ENCODE measurements at places on chromosomes 4 and X. TPM values are rescaled to one million over a fixed set of nuclear protein-coding genes. Genes with fewer than 3 reads are reported as not detected.

DNA sequence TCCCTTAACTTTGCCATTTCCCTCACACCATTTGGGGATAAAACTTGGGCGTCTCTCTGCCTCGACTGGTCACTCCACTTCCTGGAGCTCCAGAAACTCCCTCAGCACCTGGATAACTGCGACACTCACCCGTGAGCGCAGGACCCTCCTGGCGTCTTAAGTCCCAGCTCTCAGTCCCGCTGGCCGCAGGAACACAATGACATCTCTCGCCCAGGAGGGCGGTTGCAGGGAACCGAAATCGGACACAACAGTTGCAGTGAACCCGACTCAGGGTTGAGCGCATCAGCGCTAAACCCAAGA is 370.9 kb upstream of the SMIM31 start:
- no peak for DNase-seq

- DNase-seq: no peak
Observed at GRCh38 chr4:123319639-123320038, 77.0 kb upstream of the SPRY1 start.

DNA sequence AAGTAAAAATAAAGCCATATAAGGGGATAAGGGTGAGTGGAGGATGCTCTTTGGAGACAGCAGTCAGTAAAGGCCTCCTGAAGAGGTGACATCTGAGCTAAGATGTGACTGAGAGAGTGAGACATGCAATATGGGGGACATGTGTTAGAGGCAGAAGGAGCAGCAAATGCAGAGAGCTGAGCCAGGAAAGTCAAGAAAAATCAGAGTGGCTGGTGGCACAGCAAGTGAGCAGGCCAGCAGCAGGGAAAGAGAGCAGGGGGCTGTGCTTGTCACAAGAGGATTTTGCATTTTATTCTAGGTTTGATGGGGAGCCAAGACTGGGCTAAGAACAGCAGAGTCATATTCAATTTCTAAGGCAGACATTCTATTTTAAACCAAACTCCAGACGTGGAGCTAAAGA is 394.5 kb downstream of the KCNIP4 start:
- no peak for DNase-seq

CXorf49B gene
- not detected for total RNA-seq

DNA sequence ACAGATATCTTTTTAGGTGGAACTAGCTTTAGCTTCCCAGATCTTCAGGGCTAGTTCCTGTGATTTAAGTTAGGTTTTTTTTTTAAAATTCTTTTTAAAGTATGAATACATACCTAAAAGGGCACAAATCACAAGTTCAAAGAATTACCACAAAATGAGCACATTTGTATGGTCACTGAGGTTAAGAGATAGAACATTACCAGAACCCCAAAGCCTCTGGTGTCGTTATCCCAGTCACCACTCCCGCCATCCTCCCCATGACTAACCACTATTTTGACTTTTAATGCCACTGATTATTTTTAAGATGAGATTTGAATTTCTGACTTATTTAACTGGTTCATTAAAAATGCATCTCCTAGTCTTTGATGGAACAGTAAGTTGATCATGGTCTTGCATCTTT is 5.4 kb downstream of the PGK1 start:
- no peak for DNase-seq

CLNK gene
- total RNA-seq: not detected

DNA sequence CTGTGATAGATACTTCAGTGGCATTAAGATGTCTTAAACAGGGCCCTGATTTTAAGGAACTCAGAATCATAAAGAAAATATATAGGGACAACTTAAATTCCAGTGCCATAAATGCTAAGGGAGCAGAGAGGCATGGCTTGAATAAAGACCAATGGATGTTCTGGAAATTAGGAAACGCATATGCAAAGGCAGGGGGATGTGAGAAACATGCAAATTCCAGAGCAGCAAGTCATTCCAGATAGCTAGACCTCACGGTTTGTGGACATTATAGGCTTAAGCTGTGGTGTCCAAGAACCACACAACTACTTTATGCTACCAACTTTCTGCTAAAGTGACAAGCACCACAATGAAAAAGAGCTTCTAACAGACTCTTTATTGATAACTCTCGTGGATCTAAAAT is 132.6 kb upstream of the ANK2 start:
- peak; percentile 43 for DNase-seq

- peak; percentile 26 for DNase-seq
Observed at GRCh38 chrX:13428053-13428786, 108.4 kb upstream of the ATXN3L start.

MAGEC3 gene
- not detected for total RNA-seq

DNA sequence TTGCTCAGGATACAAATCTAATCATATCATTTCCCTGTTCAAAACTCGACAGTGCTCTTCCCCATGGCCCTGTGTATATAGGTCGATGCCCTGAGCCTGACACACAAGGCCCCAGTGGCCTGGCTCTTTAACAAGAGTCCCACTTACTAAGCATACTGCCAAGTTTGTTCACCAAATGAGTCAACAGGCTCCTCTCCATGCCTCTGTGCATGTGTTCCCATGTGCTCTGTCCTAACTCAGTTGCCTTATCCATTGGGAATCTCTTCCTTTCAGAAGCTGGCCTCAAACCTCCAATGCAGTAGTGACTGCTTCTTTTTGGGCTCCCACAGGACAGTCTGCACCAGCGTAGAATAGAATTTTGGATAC is 18.9 kb upstream of the CXCR3 start:
- no peak for DNase-seq

PNMA6E gene
- total RNA-seq: not detected

DNA sequence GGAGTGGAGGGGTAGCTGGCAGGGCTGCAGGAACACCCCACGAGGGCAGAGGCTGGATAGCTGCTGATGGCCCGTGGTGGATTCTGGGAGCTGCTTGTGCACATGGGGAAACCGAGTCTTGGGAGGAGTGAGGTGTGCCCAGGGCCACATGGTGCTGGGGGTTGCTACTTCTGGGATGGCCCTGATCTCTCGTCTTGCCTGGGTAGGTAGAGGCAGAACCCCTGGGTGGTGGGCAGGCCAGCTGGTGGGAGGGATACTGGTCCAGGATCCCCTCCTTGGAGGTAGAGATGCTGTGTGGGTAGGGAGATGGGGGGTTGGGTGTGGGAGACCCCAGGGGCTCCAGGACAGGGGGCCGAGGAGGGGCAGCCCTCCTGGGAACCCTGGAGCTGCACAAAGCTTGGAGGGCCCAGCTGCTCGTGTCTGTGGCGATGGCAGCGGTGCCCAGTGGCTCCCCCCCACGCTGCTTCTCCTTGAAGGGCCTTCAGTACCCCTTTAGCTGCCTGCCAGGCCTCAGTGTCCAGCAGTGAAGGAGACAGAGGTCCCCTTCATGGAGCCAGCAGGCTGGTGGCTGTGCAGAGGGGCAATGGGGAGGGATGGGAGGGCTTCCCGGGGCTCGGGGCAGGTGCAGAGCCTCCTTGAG is 3.2 kb downstream of the NAT8L start:
- DNase-seq: no peak

- no peak for DNase-seq
Observed at GRCh38 chr4:111450867-111451266, 694.4 kb upstream of the FAM241A start.

- no peak for DNase-seq
Observed at GRCh38 chr4:18611026-18611425, 589.5 kb upstream of the LCORL start.

SGMS2 gene
- total RNA-seq: 0.43 TPM

DNA sequence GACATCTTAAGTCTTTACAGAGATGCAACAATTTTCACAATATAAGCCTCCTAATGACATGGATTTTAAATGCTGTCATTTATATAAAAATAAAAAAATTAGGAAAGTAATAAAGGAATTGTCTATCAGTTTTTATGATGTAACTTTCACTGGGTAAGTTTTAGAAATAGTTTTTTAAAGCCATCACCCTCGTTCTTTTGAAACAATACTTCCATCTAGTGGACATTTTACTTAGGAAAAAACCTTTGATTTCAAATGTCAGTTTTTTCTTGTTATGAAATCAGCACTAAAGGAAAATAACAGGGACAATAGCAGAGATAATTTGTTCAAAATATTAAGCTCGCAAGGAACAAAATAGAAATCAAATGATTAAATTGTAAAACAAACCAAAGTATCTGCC is 24.3 kb upstream of the NDNF start:
- DNase-seq: peak; percentile 65

DNA sequence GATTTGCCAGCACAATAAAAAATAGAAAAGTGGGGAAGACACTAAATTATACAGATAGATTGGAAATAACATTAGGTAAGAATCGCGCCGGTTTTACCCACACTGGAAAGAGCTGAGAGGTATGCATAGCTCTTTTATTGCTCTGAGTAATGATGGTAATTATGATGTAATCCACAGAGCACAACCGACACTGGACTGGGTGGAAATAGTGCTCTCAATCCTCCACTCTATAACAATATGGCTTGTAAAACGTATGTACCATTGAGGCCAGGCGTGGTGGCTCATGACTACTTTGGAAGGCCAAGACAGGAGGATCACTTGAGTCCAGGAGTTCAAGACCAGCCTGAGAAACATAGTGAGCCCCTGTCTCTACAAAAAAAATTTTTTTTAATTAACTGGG is 104.3 kb upstream of the RAPGEF2 start:
- no peak for DNase-seq

DNA sequence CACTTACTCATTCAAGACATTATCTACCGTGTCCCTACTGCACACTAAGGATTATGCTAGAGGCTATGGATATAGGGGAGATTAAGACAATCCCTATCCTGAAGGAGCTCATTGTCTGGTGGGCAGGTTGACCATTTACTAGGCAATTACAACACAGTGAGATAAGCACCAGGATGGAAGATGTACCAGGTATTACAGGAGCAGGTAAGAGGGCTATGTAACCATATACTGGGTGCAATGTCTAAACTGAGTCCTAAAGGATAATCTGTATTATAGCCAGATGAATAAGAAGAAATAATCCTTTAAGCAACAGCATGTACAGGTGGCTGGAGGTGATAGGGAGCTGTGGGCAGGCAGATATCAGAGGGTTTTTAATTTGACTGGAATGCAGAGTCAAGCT is 113.3 kb upstream of the TBC1D9 start:
- DNase-seq: no peak

POU3F4 gene
- total RNA-seq: 1.1 TPM

GABRB1 gene
- 0.97 TPM for total RNA-seq

GRCh38 chr4:169774466-169775445 is 17.0 kb upstream of the HPF1 start:
- DNase-seq: peak; percentile 66

DNA sequence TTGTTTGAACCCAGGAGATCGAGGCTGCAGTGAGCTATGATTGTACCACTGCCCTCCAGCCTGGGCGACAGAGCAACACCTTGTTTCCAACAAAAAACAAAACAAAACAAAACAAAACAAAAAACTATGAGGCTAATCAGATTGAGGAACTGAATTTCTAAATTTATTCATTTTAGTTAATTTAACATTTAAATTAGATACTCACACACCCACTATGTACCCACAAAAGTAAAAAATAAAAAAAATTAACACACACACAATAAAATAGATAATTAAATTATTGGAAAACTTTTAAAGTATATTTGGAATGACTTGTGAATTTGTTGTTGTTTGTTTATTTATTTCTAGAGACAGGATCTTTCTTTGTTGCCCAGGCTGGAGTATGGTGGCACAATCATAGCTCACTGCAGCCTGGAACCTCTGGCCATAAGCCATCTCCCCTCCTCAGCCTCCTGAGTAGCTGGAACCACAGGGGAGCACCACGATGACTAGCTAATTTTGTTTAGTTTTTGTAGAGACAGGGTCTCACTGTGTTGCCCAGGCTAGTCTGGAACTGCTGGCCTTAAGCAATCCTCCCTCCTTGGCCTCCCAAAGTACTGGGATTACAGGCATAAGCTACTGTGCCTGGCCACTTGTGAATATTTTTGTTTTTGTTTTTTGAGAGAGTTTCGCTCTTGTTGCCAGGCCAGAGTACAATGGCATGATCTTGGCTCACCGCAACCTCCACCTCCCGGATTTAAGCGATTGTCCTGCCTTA is 9.8 kb upstream of the ZNF157 start:
- no peak for DNase-seq

DNA sequence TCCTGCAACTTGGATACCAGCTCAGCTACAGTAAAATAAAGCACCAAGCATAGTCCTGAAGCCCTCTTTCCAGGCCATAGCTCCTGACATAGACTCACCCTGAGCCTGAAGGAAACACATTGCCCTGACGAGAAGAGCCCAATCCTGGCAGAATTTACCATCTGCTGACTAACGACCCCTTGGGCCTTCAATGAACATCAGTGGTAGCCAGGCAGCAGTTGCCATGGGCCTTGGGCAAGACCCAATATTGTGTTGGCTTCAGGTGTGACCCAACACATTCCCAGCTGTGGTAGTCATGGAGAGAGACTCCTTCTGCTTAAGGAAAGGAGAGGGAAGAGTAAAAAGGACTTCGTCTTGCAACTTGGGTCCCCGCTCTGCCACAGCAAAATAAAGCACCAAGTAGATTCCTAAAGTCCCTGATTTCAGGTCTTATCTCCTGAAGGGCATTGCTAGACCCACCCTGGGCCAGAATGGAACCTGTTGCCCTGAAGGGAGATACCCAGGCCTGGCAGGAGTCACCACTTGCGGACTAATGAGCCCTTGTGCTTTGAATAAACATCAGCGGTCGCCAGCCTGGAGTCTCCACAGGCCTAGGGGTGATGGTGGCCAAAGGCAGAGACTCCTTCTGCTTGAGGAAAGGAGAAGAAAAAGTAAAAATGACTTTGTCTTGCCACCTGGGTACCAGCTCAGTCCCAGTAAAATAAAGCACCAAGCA is 902.6 kb downstream of the C4orf33 start:
- DNase-seq: no peak

DNA sequence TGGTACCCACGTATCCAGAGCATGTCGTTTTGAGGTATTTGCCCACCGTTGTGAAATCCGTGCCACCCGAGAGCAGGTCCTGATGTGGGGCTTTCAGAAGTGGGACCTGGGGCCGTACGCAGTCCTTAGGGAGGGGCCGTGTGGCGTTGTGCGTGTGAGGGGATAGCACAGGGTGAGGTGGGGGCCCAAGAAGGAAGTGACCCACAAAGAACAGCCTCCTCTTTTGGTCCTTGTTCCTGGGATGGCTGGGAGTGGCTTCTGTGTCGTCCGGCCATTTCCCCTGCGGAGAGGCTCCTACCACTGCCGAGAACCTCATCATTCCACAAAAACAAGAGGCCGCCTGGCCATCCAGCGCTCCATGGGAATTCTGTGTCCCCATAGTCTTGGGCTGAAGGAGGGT is 17.0 kb upstream of the MSANTD1 start:
- DNase-seq: no peak

HPGD gene
- total RNA-seq: 4.1 TPM

GRCh38 chr4:71237641-71238040 is 101.2 kb upstream of the SLC4A4 start:
- DNase-seq: no peak

All from GM23338 (cell line).